Stimulated activated CD4-positive, alpha-beta T cell treated with anti-CD3 and anti-CD28 coated beads, TNF-alpha, amount 100 ng/mL, for 1 hour (primary cell): ENCODE measurements at places on chromosomes 3 and 15.

GRCh38 chr3:33658621-33658990 is 59.4 kb downstream of the CLASP2 start:
- DNase-seq: no peak

GRCh38 chr3:72127224-72127612 is 342.3 kb upstream of the PROK2 start:
- no peak for DNase-seq

- DNase-seq: no peak
These were observed 21.2 kb downstream of the NGRN start for GRCh38 chr15:90286678-90287077.

DNA sequence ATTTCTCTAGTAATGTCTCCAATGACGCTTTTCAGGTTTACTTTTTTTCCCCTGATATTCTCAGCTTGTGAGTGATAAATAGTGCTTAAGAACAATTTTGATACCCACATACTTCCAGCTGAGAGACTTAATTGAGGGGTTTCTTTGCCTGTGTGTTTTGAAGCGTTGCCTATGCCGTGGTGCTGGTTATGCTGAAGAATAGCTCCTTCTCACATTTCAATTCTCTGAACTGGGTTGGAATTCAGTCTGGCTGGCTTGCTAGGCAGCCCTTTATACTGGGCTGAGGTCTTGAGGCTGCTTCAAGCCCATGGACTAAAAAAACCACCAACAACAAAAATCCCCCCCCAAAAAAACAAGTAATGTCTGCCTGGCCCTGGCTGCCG is 87.4 kb downstream of the CHST2 start:
- DNase-seq: no peak

DNA sequence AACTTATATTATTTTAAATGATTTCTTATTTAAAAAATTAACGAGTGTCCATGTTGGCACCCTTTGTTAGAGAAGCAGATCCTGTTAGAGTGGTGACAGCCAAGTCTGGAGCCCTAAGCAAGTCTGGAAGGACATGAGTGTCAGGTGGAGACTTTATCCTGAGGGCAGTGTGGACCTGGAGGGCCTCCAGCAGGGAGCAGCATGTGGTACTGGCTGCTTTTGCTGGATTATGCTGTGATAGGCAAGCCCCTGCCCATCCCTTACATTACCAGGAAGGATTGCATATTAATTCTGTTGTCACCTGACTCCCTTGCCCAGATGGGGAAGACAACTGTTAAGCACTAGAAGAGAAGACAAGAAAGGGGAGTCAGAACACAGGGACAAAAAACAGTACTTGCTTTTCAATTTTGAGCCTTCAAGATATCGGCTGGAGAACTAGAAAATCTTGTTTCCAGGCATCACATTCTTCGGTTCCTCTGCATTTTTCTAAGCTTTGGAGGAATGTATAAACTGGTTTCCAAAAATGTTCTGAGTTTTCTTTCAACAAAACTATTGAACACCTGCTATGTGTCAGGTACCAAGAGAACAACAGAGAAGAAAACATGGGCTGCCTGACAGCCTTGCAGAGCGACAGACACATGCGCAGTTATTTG is 22.7 kb downstream of the ZNF860 start:
- DNase-seq: no peak

DNA sequence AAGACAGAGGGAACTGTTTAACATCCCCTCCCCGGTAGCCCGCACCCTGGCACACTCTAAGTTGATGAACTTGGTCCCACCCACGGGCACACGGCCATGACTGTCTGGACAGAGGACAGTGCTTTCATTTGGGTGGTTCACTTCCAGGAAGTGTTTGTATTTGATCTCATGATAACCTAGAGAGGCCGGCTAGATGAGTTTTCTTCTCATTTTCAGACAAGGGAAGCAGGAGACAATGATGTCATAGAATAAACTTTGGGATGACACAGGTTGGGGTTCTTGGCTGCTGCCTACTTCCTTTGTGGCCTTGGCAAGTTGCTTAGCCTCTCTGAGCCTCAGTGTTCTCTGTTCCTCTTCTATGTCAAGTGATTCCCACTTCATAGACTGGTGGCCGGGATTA is 16.1 kb upstream of the LYSMD4 start:
- no peak for DNase-seq

DNA sequence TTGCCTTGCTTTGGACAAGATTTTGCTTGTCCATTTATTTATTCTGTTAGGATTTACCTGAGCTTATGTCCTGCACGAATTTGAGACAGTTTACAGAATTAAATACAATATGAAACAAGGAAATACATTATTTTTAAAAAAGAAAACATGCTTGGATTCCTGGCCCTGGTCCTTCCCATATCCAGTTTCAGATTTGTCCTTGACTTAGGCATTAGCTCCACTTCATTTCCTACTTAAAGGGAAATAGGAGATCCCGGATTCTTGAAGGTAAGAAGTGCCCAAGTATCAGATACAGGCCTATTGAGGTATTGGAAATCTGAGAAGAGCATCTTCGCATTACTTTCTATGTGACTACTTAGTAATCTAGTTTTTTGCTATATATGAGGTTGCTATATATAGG is 672.0 kb downstream of the SI start:
- no peak for DNase-seq

DNA sequence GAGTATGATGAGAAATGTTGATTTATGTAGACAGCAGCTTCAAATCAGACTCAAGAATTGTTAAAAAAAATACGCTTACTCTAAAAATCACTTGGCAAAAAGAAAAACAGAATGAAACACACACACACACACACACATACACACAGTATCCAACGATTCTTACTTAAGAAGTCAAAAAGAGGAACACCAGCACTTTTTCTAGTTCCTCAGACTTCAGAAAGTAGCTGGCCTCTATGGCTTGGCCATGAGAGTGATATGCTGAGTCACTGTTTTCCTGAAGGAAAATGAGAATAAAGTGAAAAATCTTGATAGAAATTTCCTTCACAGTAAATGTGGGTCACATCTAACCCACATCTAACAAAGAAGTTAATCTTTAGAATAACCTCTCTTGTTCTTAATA is 22.1 kb downstream of the CNTN3 start:
- DNase-seq: no peak

DNA sequence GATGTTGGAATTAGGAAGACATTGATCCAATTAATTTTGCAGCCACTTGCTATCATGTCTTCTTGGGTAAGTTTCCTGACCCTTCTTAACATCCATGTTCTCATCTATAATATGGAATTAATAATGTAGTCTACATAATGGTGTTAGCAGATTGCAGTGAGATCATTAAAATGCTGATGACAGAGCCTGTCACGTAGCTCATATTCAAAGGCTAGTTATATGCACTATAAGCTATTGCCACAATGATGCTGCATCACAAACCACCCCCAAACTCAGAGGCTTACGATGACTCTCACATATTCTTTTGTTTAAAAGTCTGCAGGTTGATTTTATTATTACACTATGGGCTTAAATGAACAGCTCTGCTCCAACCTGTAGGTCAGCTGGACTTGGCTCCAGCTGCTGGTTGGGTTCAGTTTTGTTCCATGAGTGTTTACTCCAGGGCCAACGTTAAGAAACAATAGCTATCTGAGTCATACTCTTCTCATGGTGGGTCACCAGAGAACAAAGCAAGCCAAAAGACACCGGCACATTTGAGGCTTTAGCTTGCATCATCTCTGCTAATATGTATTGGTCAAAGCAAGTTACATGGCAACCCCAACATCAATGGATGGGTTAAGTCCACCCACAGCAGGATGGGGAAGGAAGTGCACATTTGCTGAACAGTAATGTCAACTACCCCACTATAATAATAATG is 250.0 kb upstream of the SLCO3A1 start:
- DNase-seq: no peak

DNA sequence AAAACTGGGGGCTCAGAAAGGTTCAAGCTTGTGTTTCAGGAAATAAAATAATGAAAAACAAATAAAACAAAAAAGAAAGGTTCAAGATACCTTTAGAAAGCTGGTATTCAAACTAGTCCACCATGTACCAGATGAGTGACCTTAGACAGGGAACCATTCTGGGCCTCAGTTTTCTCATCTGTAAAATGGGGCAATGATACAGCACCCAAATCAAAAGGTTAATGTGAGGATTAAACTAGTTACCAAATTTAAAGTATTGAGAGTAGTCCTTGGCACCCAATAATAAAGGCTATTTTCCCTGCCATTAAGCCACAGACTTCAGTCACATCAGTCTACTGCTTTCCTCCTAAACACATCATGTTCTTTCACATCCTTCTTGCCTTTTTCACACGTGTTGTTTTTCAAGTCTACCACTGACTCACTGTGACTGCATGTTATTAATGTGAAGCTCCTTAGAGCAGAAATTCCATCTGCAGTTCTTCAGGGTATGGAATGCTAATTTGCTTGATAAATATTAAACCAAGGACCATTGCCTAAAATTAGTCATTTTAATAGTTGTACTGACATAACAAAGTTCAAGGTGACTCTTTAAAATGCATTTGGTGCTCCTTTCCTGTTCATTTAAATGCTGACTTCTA is 19.9 kb downstream of the TAMM41 start:
- DNase-seq: no peak

DNA sequence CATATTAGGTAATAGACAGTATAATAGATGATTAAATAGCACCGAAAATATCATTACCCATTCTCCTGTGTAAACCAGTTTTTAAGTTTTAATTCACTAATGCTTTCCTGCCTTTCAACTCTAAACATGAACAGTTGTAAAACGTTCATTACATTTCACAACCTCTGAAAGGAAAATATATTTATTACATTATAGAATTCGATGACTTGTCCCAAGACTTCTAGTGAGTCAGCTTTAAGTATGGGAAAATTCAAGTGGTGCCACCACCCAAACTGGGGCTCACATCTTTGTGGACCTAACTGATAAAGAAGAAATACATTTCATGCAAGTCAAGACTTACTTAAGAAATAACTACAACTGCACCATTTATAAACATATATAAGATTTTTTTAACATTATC is 2.0 kb downstream of the TRIM59 start:
- no peak for DNase-seq

- DNase-seq: no peak
These were observed 44.8 kb downstream of the AP4E1 start for GRCh38 chr15:50953302-50953701.

DNA sequence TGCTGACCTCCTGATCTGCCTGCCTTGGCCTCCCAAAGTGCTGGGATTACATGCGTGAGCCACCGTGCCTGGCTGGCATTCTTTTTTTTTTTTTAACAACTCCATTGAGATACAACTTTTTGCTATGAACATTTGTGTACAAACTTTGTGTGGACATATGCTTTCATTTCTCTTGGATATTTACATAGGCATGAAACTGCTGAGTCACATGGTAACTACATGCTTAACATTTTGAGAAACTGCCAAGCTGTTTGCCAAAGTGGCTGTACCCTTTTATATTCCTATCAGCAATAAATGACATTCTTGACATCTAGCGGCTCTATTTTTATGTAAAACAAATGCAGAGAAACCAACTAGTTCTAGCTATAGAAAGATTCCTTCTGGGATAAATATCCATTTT is 8.7 kb upstream of the YEATS2 start:
- no peak for DNase-seq

GRCh38 chr3:126521122-126521891 is 2.6 kb upstream of the CHST13 start:
- no peak for DNase-seq

DNA sequence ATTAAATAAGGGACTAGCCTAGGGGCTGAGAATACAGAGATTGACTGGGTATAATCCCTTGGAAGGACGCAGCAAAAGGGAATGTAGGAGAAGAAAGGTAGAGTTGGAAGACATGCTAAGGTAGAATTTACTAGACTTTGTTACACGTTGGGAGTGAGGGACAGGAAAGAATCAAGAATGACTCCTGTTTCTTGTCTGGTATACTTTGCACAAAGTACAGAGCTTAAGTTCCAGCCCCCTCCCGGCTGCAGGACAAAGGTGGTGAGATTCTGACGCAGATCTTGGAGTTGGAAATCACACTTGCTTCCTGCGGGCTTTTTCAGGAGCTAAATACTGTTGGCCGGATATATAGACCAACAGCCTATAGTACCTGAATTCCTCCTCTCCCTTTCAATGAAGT is 895 bp downstream of the HYKK start:
- DNase-seq: no peak

DNA sequence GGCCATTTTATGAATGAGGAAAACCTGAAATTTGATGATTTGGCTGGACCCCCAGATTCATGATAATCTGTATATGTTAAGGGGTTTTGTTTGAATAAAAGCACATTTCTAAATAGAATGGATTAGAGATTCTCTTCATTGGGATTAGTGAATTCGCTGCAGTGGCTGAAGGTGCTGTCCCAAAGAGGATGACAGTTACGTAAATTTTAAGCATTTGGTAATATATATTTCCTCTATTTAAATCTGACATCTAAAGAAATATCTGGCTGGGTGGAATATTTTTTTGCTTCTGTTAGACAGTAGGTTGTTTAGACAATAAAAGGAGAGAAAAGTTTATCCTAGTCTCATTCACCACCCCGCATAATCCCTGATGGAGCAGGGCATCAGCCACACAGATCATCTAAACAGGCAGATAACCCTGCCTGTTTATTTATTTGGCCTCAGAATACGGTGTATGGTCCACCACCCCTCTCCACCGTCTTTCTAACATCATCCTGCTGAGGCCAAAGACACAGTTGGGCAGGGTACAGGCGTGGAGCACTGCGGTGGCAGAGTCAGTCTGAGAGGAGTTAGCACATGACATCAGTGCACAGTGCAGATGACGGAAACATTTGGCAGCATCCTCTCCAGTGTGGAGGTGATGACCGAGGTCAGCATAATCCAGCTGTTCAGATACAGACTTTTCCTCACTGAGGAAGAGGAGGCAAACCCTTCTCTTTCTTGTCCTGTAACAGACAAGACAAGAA is 20.4 kb upstream of the NFKBIZ start:
- no peak for DNase-seq

DNA sequence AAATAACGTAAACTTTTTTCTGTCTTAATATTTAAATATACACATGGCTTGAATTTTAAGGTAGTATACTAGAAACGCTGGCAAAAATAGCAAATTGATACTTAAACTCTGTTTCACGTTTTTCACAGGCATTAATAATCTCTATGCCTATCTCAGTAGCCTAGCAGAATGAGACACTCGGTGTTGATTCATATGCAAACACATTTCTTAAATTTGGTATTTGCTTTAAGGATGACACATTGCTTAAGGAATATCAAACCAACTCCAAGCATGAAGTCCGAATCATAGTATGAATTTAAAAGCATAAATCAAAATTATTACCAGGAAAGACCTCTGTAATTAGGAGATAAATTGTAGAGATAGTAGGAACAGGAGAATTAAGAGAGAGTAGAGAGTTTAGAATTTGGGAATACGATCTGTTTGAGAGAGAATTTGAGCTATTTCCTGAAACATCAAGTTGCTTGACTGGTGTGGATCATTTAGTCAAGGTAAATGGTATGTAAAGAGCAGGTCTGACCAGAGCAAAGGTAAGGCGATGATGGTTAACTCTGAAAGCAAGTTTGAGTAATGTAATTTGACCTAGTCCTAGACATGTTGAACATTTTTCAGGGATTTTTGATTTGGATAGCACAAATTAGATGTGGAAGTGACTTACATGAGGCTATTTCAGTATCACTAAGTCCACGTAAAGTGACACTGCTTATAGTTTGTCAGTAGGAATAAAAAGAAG is 236.1 kb downstream of the ROBO1 start:
- DNase-seq: no peak

GRCh38 chr3:89698208-89698830 is 590.9 kb downstream of the EPHA3 start:
- DNase-seq: no peak
